ENCODE measurements at places on chromosomes 4 and X.

DNA sequence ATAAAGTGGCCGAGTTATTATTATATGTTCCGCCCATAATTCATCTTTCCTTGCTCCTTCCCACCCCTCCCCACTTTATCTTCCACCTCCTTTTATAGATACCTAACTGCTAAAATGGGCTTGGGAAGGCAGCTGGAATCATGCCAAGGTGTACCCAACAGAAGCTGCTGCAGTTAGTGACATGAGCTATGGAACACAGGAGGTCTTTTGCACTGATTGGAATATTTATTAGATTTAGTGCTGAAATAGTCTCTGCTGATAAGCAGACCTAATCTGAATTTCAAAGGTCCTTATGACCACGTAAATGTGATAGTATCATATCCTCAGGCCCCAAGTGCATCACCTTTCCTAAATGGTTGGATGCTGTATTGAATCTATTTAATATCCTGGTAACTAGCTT, 64.9 kb downstream of the HMGB2 start:
- no peak for DNase-seq

GRCh38 chrX:131277543-131278136, 11.5 kb downstream of the IGSF1 start:
- no peak for DNase-seq

DNA sequence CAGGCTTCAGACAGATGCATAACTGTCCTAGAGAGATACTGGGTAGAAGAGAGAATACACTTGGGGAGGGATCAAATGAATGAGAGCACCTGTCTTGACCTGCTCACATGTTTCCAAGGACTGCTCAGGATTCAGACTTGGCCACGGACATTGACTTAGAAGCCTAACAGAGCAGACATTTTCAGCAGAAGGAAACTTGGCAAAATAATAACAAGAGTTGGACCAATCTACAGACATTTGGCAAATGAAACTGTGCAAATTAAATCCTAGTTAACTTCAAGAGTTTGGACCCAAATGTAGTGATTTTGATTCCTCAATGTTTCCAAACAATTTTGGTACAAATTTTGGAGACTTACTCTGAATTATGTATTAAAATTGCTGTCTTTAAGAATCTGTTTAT, 223.9 kb downstream of the CAMK2D start:
- DNase-seq = no peak

GRCh38 chr4:1902243-1902642, 31.1 kb downstream of the NSD2 start:
- DNase-seq = no peak

DNA sequence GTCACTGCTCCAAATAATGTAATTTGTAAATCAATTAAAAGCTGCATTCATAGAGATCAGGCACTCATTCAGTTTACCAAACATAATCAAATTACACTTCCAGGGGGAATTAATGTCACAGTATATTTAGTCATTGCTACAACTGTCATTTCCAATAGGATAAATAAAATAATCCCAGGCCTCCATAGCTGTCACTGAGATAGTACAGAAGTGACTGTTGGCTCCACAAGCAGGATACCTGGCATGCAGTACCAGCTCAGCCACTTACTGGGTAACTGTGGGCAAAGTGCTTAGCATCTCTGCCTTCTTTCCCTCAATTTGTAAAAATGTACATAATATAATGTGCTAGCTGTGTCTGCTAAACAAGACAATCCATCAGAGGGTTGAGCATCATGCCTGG, 128.1 kb downstream of the CAMK2D start:
- no peak for DNase-seq

- DNase-seq = no peak
Observed at GRCh38 chrX:1265086-1265485, 3.5 kb upstream of the CSF2RA start.

DNA sequence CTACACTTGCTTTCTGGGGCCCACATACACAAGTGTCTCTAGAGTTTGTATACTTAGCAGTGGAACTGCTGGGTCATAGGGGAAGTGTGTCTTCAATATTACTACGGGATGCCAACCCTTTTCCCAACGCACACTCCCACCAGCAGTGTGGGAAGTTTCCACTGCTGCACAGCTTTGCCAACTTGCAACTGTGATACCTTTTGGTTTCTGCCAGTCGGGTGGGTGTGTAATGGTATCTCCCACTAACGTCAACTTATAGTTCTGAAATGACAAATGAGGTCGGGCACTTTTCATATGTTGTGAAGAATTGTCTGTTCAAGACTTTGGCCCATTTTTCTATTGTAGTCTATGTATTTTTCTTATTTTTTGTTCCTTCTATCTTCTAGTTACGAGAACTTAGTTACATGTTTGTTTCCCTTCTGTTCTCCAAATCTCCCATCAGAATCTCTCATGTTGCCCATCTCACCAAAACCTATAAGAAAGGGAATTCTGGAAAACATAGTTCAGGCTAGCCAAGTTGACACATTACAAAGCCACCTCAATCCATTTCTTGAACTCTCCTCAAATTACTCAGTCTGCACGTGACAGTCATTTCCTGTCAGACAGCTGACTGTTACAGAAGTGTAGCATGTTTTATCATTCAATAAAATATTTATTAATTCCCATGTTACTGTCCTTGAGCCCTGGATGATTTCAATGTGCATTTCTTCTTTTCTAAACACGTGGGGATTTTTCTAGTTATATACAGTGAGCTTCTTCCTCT, 30.7 kb downstream of the PNMA6E start:
- no peak for DNase-seq

GRCh38 chr4:1542226-1542490, 135.9 kb upstream of the NKX1-1 start:
- DNase-seq = no peak

Data from foreskin melanocyte (primary cell).